Dermis microvascular lymphatic vessel endothelial cell (primary cell): ENCODE measurements at places on chromosomes 2 and 18. TPM values are rescaled to one million over a fixed set of nuclear protein-coding genes. Genes with fewer than 3 reads are reported as not detected.

DNA sequence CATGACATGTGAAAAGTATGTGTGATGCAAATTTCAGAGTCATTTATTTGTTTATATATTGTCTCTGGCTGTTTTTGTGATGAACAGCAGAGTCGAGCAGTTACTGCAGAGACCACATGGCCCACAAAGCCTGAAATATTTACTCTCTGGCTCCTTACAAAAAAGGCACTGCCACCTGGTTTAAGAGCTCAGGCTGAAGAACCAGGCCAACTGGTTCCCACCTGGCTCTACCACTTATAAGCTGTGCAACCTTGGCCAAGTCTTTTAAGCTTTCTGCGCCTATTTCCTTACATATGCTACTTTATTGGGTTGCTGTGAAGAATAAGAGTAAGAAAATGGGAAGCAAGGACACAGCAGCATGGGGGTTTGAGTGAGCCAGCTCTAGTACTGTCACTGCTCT is 207.6 kb downstream of the L3MBTL4 start:
- DNase-seq, result no peak

DNA sequence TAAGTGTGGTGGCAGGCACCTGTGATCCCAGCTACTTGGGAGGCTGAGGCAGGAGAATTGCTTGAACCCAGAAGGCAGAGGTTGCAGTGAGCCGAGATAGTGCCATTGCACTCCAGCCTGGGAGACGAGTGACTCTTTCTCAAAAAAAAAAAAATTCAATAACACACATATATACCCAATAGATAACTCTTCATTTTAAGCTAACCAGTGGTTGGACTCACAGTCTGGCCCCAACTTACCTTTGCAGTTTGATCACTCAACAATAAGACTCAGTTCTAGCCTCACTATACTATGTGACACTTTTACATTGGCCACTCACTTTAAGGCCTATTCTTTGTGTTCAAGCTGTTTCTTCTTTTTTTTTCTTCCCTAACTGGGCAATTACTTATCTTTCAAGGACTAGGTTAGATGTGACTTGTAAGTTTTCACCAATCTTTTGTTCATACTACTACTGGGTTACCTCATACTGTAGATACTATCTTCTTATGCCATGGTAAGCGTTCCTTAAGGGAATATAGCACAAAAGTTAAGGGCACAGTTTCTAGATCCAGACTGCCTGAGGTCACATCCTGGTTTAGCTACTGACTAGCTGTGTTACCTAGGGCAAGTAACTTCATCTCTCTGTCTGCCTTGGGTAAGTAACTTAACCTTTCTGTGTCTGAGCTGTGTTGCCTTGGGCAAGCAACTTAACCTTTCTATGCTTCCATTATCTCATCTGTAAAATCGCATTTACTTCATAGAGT is 6.3 kb upstream of the GTF3C2 start:
- DNase-seq, result no peak

The AFF3 gene
- total RNA-seq, result under 0.01 TPM in 2 replicates

The ID2 gene
- 34.9 and 87.4 TPM in 2 replicates for total RNA-seq

GRCh38 chr18:65526099-65526498 is 224.7 kb upstream of the CDH7 start:
- no peak for DNase-seq

DNA sequence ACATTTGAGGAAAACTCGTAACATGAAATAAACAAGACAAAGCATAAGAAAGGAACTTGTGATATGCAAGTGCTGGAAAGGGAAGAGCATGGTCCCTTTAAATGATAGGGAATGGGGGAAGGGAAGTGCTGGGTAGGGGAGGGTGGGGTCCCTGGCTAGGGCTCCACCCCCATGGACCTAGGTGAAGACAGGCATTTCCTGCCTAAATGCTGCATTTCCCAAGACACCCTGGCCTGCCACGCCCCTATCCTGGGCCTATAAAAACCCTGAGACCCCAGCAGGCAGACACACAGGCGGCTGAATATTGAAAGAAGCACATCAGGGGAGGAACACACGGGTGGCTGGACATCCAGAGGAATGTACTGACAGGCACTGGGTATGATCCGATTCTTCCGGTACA is 499.9 kb downstream of the ZEB2 start:
- DNase-seq, result no peak

GRCh38 chr2:170950221-170950761 is 21.2 kb downstream of the GORASP2 start:
- DNase-seq, result no peak

The TRIM43 gene
- not detected in 2 replicates for total RNA-seq

The DES gene
- not detected in 2 replicates for total RNA-seq

The SERPINB12 gene
- not detected in 2 replicates for total RNA-seq

DNA sequence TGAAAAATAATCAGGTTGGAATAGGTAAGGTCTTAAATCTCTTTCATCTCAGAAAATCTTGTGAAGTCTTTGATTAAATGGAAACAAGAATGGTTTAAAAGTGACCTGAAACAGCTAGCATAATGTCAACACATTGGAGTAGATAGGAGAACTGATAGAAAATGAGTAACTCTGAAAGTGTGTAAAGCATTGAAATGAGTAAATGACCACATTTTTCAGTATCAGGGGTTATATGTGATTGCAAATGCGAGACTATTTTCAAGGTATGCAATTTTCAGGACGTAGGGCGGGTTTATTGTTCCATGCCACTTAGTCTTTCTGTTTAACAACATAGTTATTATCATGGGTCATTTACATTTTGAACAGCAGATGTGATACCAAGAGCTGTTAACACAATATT is 1383.2 kb downstream of the LRP1B start:
- DNase-seq, result no peak

The MYOM1 gene
- total RNA-seq, result 0.26 and 1.9 TPM in 2 replicates
